Urinary bladder (tissue), 4 donors: ENCODE measurements at places on chromosomes 16 and 17. TPM values are rescaled to one million over a fixed set of nuclear protein-coding genes. Genes with fewer than 3 reads are reported as not detected.

KRT39 gene
- not detected for total RNA-seq

HAGHL gene
- total RNA-seq, result 1.1 TPM

PIRT gene
- total RNA-seq, result 1.9 TPM

SPNS2 gene
- total RNA-seq, result 7.5 TPM

TNFSF13 gene
- total RNA-seq, result 3.8 TPM

MT1B gene
- not detected for total RNA-seq

COX6A2 gene
- not detected for total RNA-seq

PROCA1 gene
- total RNA-seq, result 1.7 TPM

DPEP3 gene
- not detected for total RNA-seq

GPR142 gene
- total RNA-seq, result not detected

TACO1 gene
- 6.7 TPM for total RNA-seq

PKMYT1 gene
- 2.5 TPM for total RNA-seq

RHBDL3 gene
- total RNA-seq, result 1.9 TPM

ALOX15 gene
- 2.6 TPM for total RNA-seq

TCAP gene
- 3.3 TPM for total RNA-seq

SNAI3 gene
- total RNA-seq, result not detected

RAC3 gene
- total RNA-seq, result 10.4 TPM

CCDC40 gene
- 8.0 TPM for total RNA-seq

TVP23A gene
- 3.7 TPM for total RNA-seq

KRTAP9-2 gene
- not detected for total RNA-seq

TP53TG3C gene
- total RNA-seq, result not detected

TMEM238L gene
- 4.1 TPM for total RNA-seq

RNF222 gene
- total RNA-seq, result not detected

TP53TG3D gene
- total RNA-seq, result not detected

BCL6B gene
- total RNA-seq, result 12.5 TPM

LPCAT2 gene
- total RNA-seq, result 60.4 TPM

GCGR gene
- total RNA-seq, result not detected

TBC1D3 gene
- not detected for total RNA-seq

CA5A gene
- total RNA-seq, result not detected

KRTAP2-3 gene
- not detected for total RNA-seq

C16orf89 gene
- total RNA-seq, result 6.0 TPM

KRT33B gene
- total RNA-seq, result not detected

IL32 gene
- total RNA-seq, result 18.1 TPM

C16orf54 gene
- total RNA-seq, result 2.5 TPM

KSR1 gene
- 27.3 TPM for total RNA-seq

KRTAP3-1 gene
- not detected for total RNA-seq

TBC1D3K gene
- not detected for total RNA-seq

CHAD gene
- total RNA-seq, result 0.32 TPM

RUNDC3A gene
- 2.0 TPM for total RNA-seq

ASB16 gene
- 0.69 TPM for total RNA-seq

HOXB4 gene
- 2.0 TPM for total RNA-seq

OR1F1 gene
- total RNA-seq, result not detected

TBC1D28 gene
- total RNA-seq, result not detected

CA7 gene
- total RNA-seq, result not detected

DOC2A gene
- total RNA-seq, result 0.32 TPM
